ENCODE measurements at places on chromosomes 12 and 14.

DNA sequence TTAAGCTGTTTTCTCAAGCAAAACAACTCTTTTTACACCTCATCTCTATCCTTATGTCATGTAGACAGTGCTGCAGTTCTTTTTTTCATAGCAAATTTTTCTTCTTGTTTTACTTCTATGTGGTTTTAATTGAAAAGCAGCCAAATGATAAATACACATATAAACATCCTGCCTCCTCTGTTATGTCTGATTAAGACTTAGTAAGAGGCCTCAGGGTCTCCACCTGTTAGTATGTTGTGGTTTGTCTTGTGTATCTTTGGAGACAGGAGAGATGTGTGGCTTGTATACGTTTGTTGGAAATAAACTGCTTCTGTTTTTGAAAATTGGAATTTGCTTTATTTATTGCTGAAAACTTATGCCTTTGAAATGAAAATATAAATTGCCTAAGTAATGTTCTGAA, 32.0 kb downstream of the PEX5 start:
- DNase-seq = no peak

DNA sequence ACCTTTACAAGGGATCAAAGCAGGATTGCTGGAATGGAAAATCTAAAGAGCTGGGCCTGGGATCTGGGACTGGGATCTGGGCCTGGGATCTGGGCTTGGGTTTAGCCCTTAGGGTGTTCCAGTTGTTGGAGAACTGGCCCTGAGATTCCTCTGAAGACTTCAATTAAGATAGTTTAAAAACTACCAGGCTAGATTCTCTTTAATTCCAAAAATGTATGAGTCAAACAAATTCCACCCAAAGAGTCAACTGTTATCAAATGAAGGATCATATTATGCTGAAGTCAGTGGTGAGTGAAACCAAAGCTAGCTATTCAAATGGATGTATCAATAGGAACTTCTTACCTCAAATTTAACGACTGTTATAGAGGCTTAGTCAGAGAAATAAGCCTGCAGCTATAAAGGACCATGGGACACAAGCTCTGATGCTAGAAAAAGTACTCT, 40.5 kb downstream of the LIMA1 start:
- DNase-seq = no peak

DNA sequence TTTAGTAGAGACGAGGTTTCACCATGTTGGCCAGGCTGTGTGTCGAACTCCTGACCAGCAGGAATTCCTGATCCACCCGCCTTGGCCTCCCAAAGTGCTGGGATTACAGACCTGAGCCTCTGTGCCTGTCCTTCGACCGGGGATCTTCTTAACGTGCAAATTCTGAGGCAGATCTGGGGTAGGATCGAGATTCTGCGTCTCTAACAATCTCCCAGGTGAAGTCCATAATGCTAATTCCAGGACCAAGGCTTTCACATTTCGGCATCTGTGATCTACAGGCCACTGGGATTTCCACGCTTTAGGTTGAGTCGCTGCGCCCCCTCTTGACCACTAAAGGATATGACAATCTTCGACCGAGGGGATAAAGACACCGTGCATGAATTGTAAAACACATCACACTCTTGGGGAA, 24.8 kb downstream of the FOS start:
- no peak for DNase-seq

DNA sequence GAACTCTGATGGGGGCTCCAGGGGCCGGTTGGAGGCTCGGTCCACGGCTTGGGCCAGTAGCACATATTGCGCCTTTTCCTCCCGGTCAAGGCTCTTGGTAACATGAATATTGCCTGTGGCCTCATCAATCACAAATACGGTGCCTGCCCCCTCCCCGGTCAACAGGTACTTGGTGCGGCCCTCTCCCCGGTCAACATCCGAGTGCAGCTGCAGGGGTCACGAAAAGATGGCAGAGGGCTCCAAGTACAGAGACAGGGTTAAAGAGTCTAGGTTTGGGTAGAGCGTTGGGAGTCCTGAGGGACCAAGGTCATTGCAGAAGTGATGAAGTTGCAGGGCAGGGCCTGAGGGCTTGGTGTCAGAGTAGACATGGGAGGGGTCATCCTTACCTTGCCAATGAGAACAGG, 2.2 kb downstream of the CDH24 start:
- DNase-seq = no peak

- no peak for DNase-seq
Measured at GRCh38 chr12:123071099-123071800, 79.6 kb downstream of the PITPNM2 start.

GRCh38 chr12:53695152-53696145, 19.6 kb upstream of the ATP5MC2 start:
- DNase-seq = no peak

DNA sequence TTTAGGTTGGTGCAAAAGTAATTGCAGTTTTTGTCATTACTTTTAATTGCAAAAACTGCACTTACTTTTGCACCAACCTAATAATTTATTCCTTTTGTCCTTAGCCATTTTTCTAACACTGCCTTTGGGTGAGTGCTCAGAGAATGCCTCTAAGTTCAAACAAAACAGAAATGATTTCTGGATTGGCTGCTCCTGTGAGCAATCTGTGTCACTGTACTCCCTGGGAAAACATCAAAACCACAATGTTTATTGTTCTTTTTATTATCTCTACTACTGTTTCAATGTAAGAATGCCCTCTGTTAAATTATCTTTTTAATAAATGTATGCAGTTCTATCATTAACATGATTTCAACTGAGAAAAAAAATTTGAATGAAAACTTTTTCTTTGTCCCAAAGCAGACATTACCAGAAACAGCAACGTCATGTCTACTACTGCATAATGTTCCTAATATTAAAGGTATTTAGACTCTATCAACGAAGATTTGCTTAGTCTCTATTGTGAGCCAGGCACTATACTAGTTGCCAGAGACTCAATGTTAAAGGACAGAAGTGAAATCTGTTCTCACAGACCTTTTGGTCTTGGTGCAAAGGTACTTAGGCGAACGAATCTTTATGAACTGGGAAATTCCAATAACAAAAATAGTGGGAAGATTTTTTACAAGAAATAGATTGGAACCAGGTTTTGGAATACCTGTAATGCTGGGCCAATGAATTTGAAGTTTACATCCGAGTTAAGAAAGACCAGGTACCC, 6.2 kb downstream of the SLC41A2 start:
- no peak for DNase-seq

GRCh38 chr12:45663455-45663854, 66.1 kb upstream of the ARID2 start:
- no peak for DNase-seq

GRCh38 chr12:113240395-113240794, 19.1 kb downstream of the TPCN1 start:
- DNase-seq = no peak

GRCh38 chr12:108322998-108323397, 16.1 kb downstream of the CMKLR1 start:
- DNase-seq = no peak

DNA sequence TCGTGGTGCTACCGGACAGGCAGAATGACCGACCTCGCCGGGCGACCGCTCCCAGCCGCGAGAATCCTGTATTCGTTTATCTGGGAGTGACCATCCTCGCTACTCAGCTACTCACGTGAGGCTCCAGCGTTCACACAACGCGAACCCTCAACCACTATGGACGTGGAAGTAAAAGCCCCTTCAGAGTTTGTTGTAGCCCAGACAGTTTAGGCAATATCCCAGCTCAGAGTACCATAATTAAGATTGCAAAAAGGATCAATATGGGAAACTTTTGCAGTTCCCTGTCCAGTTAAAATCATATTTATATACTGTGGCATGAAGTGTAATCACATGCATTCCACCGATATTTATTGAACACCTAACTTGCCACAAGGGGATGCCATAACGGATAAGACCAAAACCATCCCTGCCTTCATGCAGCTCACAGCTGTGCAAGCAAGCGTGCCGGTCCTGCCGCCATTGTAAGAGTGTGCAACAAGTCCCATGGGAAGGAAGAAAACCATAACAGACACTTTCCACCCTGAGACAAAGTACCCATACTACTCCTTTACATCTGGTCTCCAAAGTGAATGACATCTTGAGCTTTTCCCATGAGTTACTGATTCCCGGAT, 938 bp upstream of the MAX start:
- no peak for DNase-seq

DNA sequence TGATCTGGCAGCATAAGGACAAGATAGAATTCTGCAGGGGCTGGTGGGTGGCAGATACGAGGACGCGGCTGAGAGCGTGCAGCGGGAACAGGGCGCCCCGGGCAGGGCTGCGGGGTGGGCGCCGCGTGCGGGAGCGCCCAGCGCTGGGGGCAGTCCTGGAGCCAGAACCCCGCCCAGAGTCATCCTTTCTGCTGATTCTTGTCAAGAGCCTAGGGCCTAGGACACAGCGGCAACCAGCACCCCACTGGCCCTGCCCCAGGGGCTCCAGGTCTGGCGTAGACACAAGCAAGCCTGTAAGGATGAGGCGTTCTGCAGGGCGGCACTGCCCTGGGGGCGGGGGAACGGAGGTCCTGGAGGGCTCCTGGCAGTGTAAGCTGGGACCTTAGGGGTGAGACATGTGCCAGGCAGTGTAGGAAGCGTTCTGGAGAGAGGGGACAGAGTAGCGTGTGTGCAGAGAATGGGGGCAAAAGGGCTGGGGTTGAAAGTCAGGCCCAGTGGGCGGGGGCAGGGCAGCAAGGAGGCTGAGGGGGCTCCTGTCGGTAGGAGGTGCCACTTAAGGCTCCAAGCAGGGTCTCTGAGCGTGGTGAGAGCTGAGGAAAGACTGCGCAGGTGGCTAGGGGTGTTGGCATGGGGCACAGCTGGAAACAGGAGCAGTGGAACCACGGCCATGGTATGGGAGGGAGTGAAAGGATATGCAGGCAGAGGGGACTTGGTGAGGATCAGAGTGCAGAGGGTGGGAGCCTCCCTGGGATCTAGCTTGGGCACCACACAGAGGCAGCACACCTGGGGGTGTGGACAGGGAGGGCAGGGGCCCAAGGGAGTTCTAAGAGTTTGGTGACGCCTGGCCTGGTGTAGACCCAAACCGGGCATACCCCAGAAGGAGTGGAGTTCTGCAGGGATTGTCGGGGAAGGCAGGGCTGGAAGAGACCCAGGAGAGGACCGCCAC, 845 bp upstream of the AHNAK2 start:
- no peak for DNase-seq

- DNase-seq = no peak
Measured at GRCh38 chr14:95555053-95555452, 20.2 kb downstream of the GLRX5 start.

- DNase-seq = no peak
Measured at GRCh38 chr14:20580242-20580641, 7.6 kb downstream of the RNASE11 start.

DNA sequence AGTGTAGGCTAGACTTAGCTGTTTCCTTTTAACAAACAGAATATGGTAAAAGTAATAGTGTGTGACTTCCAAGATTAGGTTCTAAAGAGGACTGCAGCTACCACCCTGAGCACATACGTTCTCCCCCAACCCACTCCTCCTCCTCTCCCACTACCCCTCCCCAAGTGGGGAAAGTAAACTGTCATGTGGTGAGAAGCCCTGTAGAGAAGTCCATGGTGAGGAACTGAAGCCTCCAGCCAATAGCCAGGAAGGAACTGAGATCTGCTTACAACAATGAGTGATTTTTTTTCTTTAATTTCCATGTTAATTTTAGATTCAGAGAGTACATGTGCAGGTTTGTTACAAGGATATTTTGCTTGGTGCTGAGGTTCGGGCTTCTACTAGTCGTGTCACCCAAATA, 57.0 kb upstream of the EGLN3 start:
- DNase-seq = no peak

DNA sequence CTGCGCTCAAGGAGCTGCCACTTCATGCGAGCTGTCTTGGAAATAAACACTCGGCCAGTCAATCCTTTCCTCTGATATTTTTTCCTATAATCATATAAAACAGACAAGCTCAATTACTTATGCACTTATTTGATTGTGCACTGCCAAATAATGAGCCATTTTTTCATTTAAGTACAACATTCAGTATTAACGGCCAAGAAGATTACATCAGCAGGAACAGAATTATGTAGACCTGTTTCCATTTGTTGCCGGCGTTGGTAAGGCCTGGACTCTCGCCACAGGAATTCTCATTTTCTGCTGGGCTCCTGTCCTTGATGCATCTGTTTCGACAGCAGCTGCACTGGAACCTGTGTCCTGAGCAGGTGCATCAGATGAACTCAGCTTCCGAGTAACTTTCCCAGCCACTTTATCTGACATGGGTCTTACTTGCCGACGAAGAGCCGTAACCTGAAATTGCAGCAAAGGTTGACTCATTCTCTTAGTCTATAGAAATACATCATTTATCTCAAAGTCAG, 110.2 kb downstream of the KIF21A start:
- DNase-seq = no peak

GRCh38 chr12:52245962-52246569, 13.0 kb downstream of the KRT7 start:
- DNase-seq = no peak

GRCh38 chr12:122366685-122367475, 55.6 kb downstream of the CLIP1 start:
- no peak for DNase-seq

GRCh38 chr12:48279101-48279500, 71.6 kb downstream of the ZNF641 start:
- no peak for DNase-seq

GRCh38 chr12:116710370-116711150, 27.3 kb downstream of the SPRING1 start:
- DNase-seq = no peak

DNA sequence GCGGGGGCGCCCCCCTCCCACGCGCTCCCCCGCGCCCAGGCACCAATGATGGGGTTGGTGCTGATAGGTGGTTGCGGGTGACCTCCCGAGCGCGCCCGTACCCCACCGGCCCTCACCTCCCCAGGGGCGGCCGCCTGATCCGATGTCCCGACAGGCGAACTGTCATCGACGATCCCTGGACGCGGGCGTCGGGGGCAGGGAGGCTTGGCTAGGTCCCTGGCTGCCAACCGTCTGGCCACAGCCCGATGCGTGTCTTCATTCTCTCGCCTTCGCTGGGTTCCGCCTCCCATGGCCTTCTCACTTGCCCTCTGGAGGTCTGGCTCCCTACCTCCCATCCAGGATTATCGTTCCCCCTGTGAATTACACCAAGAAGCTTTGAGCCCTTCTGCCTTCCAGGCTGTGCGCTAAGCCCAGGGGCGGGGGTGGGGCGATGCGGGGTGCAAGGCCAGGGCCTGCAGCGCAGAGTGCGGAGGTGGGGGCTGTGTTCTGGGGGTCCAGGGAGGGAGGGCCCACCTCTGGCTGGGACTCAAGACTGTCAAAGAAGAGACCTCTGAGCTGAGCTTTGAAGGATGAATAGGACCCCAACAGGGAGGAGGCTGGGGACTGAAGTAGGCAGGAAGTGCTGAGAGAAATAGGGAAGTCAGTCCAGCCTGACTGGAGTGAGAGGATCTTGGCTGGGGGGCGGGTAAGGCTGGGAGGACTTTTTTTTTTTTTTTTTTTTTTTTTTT, 7.7 kb upstream of the RACGAP1 start:
- DNase-seq = no peak

- no peak for DNase-seq
Measured at GRCh38 chr12:25417071-25417470, 136.0 kb downstream of the LMNTD1 start.

GRCh38 chr12:20438299-20438779, 70.0 kb downstream of the PDE3A start:
- DNase-seq = no peak

Measured in cortex of kidney (tissue), 1 donor.